Anterior cingulate cortex (tissue), 58 donors: ENCODE measurements at places on chromosomes 12 and 14.

DNA sequence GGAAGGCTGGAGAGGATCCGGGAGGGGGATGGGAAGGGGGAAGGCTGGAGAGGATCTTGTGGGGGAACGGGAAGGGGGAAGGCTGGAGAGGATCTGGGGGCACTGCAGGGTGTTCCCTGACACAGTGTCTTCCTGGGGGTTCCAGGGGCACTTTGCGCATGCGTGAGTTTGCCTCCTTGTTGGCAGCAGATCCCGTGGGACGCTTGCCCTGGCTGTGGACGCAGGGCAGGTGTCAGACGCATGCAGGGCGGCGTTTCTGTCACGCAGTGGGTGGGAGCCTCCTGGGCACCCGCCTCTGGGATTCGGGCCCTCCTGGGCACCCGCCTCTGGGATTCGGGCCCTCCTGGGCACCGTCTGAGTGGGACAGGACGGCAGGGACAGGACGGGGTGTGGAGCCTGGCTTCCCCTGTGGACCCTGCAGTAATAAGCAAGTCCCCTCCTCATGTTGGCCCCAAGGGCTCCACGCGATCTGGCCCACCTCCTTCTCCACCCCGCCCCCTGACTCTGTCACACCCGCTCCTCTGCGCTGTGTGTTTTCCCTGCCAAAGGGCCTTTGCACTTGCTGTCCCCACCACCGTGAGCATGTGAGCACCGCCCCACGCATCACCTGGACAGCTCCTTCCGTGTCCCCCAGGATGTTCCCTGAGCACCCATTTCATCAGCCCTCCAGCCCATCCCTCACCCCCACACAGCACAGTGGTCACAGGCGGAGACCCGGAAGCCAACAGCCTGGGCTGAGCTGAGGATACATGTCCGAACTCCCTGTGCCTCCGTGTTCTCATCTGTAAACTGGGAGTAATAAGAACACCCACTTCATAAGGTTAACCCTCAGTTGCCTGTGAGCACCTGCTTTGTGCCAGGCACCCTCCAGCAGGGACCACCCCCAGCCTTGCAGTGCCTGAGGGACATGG is 4.4 kb downstream of the MMP17 start:
- peak; percentile 28 for DNase-seq

- DNase-seq, result no peak
These were observed 61.7 kb downstream of the RALGAPA1 start for GRCh38 chr14:35747379-35747778.

DNA sequence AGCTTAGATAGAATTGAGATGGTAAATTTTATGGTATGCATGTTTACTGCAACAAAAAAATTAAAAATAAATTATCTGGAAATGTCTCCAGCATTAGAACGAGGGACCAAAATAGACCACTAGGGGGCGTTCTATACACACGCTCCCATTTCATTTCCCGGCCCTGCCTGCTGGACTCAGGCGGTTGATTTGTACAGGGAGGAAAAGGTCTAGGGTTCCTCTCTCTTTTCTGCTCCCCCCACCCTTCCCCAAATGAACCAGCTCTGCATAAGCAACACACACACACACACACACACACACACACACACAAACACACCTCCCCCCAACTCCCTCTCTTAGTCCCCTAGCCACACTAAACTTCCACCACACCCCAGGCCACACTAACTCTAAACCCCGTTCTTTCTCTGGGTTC is 7.8 kb upstream of the DTX1 start:
- no peak for DNase-seq

DNA sequence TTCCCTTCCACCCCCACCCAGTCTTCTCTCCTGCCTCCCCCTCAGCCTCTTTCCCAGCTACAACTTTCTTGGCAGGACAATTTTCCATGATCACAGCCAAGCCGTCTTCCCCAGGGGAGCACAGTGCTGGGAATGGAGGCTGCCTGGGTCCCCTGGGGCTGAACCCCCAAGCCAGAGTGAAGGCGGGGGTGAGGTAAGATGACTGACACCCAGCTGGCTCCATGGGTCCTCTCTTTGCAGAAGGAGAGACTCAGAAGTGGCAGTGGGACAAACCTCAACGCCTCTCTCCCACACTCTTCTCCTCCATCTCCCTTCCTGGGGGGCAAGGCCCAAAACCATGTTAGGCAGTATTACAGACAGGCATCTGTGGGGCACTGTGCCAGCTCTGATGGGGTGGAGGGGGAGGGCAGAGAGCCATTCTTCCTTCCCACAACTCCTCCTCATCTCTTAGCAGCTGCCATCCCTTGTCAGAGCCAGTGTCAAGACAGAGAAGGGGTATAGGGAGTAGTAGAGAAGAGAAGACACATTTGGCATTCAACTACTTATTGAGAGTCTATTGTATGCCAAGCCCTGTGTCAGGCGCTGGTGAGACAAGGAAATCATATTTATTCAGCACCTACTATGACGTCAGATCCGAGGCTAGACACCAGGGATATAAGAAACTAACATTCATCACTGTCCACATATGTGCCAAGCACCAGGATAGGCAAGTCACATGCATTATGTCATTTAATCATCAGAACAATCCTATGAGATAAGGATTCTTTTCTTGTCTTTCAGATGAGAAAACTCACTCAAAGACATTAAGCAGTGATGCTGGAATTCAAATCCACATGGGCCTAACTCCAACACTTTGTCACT is 3.6 kb downstream of the ITGA7 start:
- DNase-seq, result peak; percentile 14

- DNase-seq, result no peak
These were observed 87.5 kb downstream of the CALM1 start for GRCh38 chr14:90484291-90484690.

DNA sequence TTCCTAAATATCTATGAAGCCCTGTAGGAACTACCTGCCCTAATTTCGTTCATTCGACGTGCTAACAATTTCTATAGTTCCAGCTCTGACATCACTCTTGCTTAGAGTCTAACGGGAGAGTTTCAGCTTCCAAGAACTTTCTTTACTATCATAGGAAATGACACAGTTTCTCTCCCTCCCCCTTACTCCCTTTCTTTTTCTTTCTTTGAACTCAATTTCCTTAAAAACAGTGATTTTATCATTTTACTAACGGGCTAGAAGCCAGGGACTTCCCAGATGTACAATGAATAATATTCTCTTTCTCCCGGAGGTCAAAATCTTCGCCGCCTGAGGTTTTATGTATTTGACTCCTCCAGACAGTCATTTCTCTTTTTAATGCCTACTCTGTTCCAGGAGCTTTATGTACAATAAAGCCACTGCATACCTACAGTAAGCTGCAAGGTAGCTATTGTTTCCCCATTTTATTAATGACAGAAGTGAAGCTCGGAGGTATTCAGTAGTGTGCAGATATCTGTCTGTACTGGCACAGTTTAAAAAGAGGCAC is 15.7 kb downstream of the SMCO2 start:
- DNase-seq, result no peak

- DNase-seq, result no peak
These were observed 6.0 kb downstream of the RNASE6 start for GRCh38 chr14:20787025-20787424.

DNA sequence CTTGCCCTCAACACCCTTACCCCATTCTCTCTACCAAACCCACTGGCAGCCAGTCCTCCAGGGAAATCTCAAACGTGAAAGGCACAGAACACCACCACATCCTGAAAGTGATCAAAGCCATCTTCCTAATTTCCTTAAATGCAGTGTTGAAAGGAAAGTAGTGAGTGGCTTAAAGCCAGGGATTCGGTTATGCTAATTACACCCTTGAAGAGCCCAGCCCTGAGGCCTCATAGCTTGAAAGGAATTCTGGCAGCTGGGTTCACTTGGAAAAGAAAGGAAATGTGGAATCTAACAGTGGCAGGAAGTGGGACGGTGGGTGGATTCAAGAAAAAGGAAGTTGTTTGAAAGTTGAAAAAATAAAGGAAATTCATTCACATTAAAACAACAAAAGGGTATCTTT is 73.0 kb upstream of the FICD start:
- DNase-seq, result no peak

GRCh38 chr14:29668201-29668600 is 259.4 kb downstream of the PRKD1 start:
- DNase-seq, result no peak

DNA sequence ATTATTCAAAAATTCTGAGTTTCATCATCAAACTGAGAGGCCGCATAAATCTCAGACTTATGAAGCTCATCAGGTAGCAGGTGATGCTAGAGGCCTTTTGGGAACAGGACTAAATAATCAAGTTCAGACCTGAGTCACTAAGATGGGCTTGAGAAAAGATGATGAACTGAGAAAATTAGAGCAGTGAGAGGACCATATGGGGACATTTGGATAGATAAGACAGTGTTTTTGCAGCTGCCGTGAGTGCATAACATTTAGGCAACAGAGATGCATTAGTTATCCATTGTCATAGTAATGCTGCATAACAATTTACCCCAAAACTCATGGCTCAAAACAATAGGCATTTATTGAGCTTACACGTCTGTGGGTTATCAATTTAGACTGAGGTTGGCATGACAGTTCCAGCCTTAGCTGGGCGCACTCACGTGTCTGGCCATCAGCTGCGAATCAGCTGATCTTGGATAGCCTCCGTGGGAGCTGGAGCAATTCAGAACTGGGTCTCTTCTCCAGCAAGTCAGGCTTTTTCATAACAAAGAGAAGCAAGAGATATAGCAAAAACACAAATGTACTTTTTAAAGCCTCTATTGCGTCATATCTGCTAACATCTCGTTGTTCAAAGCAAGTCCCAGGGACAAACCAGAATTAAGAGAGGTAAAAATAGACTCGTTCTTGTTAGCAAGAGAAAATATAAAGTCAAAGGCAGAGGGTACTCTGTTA is 72.8 kb downstream of the CAPZA3 start:
- no peak for DNase-seq

DNA sequence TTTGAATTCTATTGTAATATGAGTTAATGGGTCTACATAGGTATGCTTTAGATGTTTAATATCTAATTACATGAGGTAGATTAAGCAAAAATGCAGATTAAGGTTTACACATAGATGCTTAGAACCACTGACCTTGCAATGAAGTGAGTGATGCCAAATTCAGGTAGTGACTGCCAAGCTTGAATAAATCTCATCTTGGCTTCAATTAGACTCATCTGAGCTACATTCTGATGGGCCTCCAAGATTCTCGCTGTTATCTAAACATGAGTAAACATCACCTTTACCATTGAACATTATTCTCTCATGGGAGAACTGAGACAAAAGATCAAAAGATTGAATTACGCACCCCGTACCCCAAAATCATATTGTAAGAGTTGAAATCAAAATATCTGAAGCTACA is 68.8 kb upstream of the GNPNAT1 start:
- DNase-seq, result no peak

DNA sequence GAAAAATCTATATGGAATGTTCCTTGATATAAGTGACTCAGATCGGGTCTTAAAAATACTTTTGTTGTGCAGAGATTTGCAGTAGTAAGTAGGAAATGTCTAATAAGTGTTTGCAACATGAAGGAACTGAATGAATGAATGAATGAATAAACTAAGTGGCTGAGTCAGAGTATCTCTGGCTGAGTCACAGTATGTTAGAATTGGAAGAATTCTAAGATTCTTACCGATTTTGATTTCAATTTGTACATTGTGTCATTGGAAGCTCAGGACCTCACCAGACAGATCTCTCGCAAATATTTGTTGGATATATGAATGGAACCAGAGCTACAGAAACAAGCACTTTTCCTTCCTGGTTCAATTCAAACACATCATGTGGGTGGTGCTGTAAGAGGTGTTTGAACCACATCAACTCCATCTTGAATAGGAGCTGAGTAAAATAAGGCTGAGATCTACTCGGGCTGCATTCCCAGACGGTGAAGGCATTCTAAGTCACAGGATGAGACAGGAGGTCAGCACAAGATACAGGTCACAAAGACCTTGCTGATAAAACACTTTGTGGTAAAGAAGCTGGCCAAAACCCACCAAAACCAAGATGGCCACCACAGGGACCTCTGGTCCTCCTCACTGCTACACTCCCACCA is 123.9 kb upstream of the FOXN3 start:
- DNase-seq, result no peak

DNA sequence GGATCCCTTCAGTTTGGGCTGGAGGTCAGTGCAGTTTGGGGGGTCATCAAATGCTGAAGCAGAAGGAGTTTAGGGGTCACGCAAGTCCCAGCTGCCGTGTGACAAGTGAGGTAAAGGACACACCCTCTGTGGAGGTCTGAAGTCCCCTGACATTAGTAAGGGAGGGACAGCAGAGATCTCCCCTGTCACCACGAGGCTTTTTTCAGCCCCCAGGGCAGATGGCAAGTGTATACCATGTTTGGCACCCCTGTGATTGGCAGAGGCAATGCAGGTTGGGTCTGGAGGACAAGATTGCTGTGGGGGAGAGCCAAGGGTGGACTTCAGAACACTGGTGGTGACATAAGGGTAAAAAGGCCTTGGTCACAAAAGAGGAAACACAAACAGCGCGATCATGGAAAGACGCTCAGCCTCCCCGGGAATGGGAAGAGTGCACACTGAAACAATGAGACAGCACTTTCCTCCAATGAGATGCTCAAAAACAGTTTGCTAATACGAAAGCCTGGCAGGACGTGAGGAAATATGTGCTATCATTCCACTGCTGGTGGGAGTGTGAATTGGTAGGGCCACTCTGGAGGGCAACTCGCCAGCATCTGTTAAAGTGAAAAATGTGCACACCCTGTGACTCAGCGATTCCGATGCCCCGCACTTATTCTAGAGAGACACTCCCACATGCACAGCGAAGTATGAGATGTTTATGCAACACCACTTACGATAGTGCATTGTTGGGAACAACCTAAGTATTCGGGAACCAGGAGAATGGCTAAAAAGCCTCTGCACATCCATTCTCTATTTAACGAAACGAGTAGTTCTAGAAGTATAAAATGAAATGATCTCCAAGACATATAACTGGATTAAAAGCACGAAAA is 14.4 kb upstream of the CD27 start:
- peak; percentile 27 for DNase-seq

DNA sequence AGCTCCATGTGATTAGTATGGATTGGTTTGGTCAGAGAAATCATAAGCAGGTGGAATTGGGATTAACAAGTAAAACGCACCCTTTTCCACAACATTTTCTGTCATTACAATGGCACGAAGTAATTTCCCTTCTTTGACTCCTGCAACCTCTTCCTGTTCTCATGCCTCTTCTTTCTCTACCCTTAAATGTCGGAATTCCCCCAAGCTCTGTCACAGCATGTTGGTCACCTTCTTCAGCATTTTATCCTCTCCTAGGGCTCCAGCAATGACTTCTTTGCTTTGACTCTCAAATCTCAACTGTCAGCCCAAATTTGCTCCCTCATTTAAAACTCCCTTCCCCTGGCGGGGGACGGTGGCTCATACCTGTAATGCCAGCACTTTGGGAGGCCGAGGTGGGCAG is 5.3 kb upstream of the GRIP1 start:
- DNase-seq, result no peak
